ENCODE measurements at places on chromosomes 12 and 14. TPM values are rescaled to one million over a fixed set of nuclear protein-coding genes. Genes with fewer than 3 reads are reported as not detected.

DNA sequence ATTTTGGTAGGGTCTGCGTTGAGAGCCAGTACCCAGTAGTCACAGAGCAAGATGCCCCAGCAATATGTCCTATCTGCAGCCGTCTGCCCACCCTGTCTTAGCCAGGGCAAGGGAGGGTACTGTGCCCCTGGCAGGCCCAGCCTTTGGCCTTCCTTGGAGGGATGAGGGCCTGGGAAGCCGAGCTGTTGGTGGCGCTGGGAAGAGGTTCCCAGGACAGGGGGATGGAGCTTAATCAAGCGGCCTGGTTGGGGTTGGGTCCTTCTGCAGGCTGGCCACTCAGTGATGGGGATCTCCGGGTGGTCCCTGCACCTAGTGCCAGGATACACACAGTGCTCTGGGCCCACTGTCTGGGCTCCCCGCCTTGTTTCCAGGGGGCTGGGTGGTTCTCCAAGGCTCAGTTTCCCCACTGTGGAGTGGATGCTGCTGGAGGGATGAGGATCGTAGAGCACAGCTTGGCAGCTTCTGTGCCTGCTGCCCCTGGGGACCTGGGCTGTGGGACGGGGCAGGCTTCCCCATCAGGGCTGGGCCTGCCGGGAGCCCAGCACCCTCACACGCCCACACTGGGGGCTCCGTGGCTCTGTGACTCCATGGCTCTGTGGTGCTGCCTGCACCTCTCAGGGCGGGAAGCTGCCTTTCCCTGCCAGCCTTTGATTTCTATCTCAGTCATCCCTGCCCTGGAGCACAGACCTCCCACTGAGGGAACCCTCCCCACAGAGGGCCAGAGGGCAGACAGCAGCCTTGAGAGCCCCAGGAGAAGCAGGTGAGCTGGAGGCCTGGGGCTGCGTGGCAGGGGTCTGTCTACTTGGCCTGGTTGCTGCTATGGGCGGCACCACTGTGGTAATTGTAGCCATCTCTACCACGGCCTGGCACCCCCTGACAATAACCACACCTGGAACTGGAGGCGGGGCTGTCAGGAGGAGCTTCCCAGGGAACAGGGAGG lies 357.0 kb downstream of the TMEM121 start:
- H3K36me3 ChIP-seq: no peaks in the 10 kb centered on the region
- H3K4me1 ChIP-seq: no peaks in the 10 kb centered on the region
- DNase-seq: no peak
- H3K27ac ChIP-seq: no peak overlapping the region

Gene ARHGEF25
- total RNA-seq: 3.3 TPM

DNA sequence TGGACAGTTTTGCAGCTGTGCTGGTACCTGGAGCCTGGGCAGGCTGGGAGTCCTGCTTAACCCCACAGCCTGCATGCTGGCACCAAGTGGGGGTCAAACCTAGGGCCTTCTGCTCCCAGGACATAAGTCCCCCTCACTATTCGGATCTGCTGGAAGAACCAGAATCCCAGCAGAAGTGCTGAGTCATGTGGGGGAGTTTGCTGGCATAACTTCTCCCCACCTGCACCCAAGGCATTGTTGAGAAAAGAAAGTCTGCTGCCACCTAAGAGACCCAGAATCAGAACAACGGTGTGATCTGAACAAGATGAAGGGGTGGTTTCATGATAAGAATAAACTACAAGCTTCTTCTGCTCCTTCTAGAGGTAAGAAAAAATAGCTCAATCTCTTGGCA lies 102.7 kb downstream of the RBM19 start:
- no peak overlapping the region for H3K27ac ChIP-seq
- H3K4me1 ChIP-seq: no peaks in the 10 kb centered on the region
- no peak for DNase-seq
- H3K4me3 ChIP-seq: no peak overlapping the region
- H3K27me3 ChIP-seq: no peaks in the 10 kb centered on the region
- H3K36me3 ChIP-seq: no peaks in the 10 kb centered on the region

GRCh38 chr14:104973135-104973384 lies 5.1 kb downstream of the AHNAK2 start:
- H3K36me3 ChIP-seq: no peaks in the 10 kb centered on the region
- DNase-seq: peak; percentile 67
- H3K27ac ChIP-seq: peak overlapping the region; percentile 75
- H3K4me1 ChIP-seq: peaks cover 15% of the 10 kb centered on the region
- no peak overlapping the region for H3K4me3 ChIP-seq

Gene AVPR1A
- total RNA-seq: 2.4 TPM

DNA sequence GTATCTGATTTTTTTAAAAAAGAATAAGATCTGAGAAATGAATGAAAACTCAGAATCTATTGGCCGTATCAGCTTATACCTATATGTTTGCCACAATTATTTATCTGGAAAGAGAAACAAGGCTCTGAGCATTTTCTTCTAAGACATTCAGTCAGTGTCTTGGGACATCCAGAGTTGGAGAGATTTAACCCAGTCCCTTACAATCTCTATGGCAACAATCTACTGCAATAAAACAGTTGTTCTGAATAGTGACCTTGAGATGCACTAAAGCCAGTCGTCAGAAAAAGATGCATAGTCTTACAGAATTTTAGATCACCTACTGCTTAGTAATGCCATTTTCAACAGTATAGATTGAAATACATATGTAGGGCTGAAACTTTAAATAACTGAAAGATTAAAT lies 52.0 kb upstream of the SOCS2 start:
- no peaks in the 10 kb centered on the region for H3K4me1 ChIP-seq
- no peaks in the 10 kb centered on the region for H3K27me3 ChIP-seq
- no peaks in the 10 kb centered on the region for H3K36me3 ChIP-seq
- no peak for DNase-seq

Gene BBOF1
- total RNA-seq: 2.5 TPM

- no peak overlapping the region for H3K27ac ChIP-seq
- no peak overlapping the region for H3K4me3 ChIP-seq
- no peak for DNase-seq
- H3K4me1 ChIP-seq: no peaks in the 10 kb centered on the region
- H3K27me3 ChIP-seq: no peaks in the 10 kb centered on the region
- H3K36me3 ChIP-seq: no peaks in the 10 kb centered on the region
Observed at GRCh38 chr12:12705838-12706520, 10.0 kb upstream of the GPR19 start.

DNA sequence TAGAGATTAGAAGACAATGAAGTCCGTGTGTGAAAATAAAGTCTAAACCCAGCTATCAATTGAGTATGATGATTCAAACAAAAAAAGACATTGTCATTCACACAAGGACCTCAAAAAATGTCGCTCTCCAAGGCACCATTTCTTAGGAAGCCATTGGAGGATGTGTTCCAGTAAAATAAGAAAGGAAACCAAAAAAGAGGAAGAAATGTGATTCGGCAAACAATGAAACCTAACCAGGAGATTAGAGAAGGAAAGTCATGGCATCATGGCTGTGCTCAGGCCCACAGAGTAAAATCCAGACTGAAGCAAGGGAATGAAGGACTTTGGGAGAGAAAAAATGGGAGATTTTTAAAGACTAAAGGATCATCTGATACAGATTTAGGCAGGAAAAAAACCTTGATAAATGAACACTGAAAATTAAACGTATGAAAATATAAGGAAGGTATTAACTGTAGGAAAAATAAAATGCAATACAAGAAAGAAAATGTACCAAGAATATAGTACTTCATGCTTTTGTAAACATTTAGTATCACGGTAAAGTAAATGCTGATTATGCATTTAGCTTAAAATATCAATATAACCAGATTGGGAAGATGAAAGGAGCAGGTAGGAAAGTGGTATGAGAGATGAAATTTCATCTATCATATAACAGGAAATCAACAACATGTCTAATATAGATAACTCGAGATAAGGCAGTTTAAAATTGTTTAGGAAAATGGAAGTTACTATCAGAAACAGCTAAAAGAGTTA lies 38.2 kb upstream of the MTHFD1 start:
- H3K4me3 ChIP-seq: no peak overlapping the region
- no peak overlapping the region for H3K27ac ChIP-seq
- no peaks in the 10 kb centered on the region for H3K36me3 ChIP-seq
- no peaks in the 10 kb centered on the region for H3K4me1 ChIP-seq

Gene RD3L
- total RNA-seq: not detected

DNA sequence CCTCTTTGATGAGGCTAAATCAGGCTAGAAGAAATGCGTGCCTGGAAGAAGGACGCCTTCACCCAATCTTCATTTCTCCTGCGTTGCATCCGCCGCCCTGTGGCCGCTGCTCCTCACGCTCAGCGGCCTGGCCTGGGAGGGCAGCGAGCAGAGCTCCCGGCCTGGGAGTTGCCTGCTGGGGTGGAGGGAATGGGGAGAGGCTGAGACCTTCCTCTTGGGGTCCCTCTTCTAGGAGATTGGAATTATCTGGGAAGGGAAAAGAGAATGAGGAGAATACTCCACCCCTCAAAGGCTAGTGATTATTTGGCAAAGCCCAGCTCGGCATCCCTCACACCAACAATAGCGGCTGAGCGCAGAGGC lies 2.4 kb upstream of the HOXC12 start:
- H3K36me3 ChIP-seq: no peaks in the 10 kb centered on the region
- H3K4me3 ChIP-seq: no peak overlapping the region
- H3K27ac ChIP-seq: no peak overlapping the region
- peaks cover 83% of the 10 kb centered on the region for H3K27me3 ChIP-seq

Gene PSMC1
- 642 TPM for total RNA-seq

DNA sequence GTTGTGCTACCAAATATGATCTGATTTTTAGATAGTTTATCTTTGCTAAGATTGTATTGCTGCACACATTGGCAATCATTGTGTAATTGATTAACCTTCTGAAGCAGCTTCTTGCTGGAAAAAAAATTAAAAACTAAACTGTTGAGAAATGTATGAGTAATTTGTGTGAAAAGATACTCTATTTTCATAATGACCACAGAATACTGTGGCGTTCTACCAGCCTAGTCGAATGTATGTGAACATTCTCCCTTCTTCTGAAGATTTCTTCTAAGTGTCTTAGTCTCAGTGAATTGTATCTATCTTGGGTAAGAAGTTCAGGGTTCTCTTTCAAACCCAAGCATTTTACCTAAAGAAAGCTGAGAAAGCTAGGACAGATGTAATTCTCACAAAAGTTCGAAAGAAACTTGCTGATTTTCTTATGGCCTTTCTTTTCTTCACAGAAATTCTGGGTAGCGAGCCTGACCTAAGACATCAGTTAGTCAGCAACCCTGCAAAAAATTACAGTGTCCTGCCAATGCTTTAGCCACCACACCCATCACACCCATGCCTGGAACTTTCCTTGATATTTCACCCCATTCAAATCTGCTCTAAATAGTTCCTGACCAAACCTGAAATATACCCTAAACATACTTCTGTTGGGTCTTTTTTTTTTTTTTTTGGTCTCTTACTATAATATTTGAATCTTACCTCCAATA lies 27.1 kb upstream of the C12orf71 start:
- H3K4me1 ChIP-seq: no peaks in the 10 kb centered on the region
- H3K27ac ChIP-seq: no peak overlapping the region
- DNase-seq: no peak
- H3K27me3 ChIP-seq: no peaks in the 10 kb centered on the region
- H3K4me3 ChIP-seq: no peak overlapping the region

- no peak for DNase-seq
- no peak overlapping the region for H3K27ac ChIP-seq
- H3K36me3 ChIP-seq: no peaks in the 10 kb centered on the region
Observed at GRCh38 chr12:50627491-50627890, 122.7 kb downstream of the DIP2B start.

DNA sequence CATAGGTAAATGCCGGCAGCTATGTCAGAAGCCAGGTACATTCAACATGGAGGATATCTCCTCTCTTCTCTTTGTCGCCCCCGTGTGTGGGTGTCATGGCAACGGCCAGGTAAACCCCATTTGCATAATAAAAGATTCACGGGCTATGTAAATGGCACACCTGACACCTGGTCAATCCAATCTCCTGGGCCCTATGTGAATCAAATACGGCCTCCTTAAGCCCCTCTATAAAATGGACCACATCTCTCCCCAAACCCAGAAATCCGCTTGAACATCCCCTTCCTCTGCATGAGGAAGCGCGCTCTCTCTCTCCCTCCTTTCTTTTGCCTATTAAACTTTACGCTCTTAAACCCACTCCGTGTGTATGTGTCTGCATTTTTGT lies 363.7 kb downstream of the SOX5 start:
- H3K27me3 ChIP-seq: no peaks in the 10 kb centered on the region
- H3K4me3 ChIP-seq: no peak overlapping the region
- DNase-seq: no peak
- H3K4me1 ChIP-seq: no peaks in the 10 kb centered on the region

DNA sequence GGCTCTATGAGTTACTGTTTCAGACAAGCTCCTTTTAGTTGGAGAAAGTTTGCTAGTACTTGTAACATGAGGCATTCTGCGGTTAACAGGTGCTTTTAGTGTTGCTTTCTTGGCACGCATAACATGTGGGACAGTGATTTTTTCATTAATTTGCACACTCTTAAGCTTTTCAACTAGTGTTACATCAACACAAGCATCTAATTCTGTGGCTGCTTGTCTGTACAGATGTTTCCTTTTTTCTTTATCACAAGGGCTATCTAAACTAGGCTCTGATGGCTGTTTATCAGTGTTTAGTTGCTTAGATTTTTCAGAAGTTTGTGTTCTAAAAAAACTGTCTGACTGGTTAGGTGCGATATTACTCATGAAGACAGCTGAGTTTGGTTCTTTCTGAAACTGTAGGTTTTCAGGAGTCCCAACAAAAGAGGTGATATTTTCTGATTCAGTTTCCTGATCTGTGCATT lies 120.1 kb downstream of the RALGAPA1 start:
- H3K27ac ChIP-seq: no peak overlapping the region
- no peaks in the 10 kb centered on the region for H3K4me1 ChIP-seq
- H3K36me3 ChIP-seq: peaks cover 18% of the 10 kb centered on the region
- no peak overlapping the region for H3K4me3 ChIP-seq

All from gastrocnemius medialis (tissue), 4 donors.